ENCODE measurements at places on chromosomes 2 and 18. TPM values are rescaled to one million over a fixed set of nuclear protein-coding genes. Genes with fewer than 3 reads are reported as not detected.

Gene C2orf66
- not detected for total RNA-seq

GRCh38 chr2:150620855-150621254 lies 133.4 kb upstream of the RND3 start:
- DNase-seq, result no peak

- DNase-seq, result no peak
Observed at GRCh38 chr2:174282441-174282840, 34.1 kb upstream of the OLA1 start.

DNA sequence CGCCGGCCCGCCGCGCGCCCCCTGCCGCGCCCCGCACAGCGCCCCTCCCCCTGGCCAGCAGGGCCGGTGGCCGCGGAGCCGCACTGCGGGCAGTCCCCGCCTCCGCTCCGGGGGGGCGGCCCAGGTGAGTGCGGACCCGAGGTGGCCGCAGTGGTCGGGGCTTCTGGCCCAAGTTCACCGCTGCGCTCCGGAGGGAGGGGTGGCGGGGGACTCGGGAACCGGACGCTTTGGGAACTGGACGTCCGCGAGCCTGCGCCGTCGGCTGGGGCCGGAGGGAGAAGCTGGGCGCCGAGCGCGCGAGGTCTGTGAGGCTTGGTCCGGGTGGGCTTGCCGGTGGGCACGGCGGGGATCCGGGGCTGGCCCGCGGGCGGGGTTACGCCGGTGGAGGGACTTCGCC lies 591 bp upstream of the LDLRAD4 start:
- peak; percentile 67 for DNase-seq

GRCh38 chr2:235135990-235136561 lies 184.3 kb downstream of the SH3BP4 start:
- peak; percentile 87 for DNase-seq
